AG04450 (cell line): ENCODE measurements at places on chromosomes 11 and 22.

DNA sequence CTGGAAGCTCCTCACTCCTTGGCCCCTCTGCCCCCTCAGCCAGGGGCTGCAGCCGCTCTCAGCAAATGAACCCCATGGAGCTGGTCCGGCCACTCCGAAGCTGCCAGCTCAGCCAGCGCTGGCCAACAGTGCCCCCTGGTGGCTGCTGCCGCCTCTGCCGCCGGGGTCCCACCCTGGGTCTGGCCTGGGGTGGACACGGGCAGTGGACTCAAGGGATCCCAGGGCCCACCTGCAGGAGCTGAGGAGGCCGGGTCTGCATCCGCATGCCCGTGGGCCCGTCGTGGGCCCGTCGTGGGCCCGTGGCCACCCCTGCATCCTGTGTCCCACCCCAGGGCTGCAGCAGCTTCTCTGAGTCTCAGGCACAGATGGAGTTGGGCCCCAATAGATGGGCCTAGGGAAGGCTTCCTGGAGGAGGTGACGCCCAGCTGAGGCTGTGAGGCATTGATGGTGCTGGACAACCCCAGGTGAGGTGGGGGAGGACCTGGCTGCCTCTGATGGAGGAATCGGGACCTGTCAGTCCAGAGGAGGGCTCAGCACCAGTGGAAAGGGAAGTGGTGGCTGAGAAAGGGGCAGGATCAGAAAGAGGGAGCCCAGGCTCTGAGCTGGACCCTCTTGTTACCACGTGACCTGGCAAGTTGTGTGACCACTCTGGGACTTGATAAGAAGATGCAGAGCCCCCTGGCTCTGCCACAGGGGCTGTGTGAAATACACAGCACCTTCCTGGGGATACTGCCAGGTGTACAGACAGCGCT is 522.3 kb downstream of the BRD1 start:
- no peak for DNase-seq

GRCh38 chr22:47698906-47699305 is 936.5 kb downstream of the TBC1D22A start:
- DNase-seq, result no peak

GRCh38 chr11:120563703-120564572 is 52.4 kb downstream of the GRIK4 start:
- DNase-seq, result no peak

GRCh38 chr22:46292173-46292572 is 4.5 kb upstream of the GTSE1 start:
- no peak for DNase-seq

- DNase-seq, result peak; percentile 29
These were observed 1.6 kb downstream of the TMEM132A start for GRCh38 chr11:60925868-60926267.

GRCh38 chr11:7569044-7569443 is 55.2 kb downstream of the PPFIBP2 start:
- DNase-seq, result no peak

DNA sequence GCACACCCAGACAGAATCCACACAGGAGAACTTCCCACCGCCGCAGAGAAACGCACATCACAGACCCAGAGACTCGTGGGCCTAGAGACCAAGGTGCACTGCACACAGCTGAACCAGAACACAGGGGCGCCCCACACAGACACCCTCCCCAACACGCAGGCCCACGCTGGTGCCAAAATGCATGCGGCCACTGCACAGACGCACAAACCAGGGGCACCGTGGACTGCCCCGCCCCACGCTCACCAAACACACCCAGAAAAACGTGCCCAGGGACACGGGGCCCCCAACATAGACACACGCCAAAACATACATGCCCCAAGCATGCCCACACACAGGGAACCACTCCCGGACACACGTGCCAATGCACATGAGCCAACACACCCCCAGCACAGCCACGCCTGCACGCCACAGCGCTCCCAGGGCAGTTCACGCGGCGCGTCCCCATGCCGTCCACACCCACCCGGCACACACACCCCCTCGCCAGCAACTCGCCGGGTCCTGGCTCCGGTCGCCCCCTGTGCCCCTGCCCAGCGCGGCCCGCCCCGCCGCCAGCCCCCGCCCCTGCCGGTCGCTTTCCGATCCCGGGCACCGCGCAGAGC is 7.8 kb downstream of the ELFN2 start:
- DNase-seq, result no peak

DNA sequence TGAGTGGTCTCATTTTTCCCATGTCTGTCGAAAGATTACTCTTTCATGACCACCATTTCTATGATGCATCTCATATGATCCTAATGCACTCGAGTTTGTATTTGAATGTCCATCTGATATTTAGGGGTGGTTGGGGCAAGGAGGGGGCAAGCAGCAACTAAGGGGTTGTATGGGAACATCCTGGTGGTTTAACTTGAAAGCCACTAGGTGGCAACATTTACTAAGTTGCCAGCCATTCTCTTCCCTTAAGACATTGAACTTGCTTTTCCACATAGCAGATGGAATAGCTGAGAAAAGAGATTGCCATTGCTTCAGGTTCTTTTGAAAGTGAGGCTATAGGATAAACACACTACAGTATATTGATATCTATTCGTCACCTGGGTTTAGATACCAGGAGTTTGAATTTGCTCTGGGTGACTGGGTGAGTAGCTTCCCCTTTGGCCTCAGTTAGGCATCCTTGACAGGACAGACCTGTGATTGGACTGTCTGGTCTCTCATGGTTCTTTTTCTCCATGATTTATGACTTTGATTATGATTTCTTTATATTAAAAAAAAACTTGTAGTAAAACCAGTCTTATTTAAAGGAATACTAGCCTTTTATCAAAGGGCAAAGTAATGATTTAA is 32.4 kb downstream of the NF2 start:
- no peak for DNase-seq

DNA sequence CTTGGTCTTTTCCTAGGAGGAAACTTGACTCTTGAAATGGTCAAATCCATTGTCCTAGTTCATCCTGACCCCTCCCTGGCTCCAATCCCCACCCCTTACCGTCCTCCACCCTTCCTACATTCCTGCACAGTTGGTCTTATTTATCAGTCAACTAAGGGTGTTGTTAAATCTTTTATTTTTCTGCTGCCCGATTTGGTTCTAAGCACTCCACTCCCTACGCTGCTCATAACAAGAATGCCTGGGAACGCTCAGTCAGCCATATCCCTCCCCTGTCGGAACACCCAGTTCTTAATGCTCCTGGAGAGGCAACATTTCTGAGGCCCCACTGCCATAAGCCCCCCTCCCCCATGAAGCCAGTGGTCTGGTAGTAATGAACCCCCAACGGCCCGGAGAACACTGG is 9.7 kb downstream of the EHF start:
- DNase-seq, result no peak

DNA sequence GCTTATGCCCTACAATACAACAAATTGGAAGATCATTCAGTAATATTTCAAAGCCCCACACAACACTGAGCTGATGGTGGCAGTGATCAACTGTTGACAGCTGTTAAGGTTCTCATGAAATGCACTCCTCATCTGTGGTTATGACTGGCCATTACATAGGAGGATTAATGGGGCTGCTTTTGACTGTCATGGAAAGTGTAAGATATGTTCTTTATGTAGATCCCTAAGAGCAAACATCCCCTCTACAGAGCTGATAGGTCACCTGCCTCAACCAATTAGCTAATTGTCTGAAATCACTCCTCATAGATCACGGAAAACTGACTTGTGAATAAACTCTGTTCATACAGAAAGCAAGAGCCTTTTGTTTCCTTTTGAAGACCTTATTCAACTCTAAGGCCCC is 78.1 kb downstream of the GAB2 start:
- no peak for DNase-seq

DNA sequence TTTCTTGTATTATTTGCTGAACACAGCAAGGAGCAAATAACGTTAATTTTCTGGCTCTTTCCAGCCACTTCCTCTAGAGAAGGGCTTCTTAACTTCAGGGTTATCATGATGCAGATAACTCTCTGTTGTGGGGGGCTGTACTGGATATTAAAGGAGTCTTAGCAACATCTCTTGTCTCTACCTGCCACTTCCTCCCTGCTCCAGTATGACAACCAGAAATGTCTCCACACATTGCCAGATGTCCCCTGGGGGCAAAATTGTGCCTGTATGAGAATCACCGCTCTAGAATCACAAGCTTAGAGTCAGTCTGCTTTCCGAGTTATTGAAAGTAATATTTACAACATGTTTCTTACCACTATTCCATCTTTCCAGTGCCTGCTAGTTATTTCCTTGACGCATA is 6.8 kb downstream of the JRKL start:
- DNase-seq, result no peak
